ENCODE measurements at places on chromosomes 3 and 15.
A peak's percentile ranks its signal among the peaks of the same experiment; 100 is the strongest.

DNA sequence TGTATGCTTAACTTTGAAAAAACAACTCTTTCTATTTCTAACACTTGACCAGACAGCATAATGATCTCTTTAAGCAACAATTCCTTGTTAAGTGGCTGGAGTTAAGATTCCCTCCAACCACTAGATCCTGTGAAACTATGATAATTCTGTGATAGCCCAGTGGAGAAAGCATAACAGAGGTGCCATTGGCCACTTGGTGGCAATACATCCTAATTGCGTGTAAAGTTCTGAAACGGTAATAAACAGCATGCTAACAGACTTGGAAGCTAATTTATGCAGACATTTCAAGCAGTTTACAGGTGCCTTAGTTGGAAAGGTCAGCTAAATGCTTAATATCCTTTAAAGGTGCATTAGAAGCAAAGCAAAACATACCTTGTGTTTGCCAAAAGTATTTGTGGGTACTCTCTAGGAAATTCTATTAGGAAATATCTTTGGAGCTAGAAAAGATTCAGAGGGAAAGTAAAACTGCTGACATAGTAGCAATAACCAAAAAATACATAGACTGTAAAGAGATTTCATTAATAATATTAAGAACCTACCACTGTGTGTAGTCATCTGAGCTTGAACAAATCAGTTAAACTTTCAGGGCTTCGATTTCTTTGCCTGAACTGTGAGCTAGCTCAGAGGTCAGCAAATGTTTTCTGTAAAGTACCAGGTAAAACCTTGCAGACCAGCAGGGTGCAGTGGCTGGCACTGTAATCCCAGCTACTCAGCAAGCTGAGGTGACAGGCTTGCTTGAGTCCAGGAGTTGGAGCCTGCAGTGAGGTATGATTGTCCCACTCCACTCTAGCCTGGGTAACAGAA, 19.0 kb upstream of the CSTA start:
- DNase-seq: no peak

DNA sequence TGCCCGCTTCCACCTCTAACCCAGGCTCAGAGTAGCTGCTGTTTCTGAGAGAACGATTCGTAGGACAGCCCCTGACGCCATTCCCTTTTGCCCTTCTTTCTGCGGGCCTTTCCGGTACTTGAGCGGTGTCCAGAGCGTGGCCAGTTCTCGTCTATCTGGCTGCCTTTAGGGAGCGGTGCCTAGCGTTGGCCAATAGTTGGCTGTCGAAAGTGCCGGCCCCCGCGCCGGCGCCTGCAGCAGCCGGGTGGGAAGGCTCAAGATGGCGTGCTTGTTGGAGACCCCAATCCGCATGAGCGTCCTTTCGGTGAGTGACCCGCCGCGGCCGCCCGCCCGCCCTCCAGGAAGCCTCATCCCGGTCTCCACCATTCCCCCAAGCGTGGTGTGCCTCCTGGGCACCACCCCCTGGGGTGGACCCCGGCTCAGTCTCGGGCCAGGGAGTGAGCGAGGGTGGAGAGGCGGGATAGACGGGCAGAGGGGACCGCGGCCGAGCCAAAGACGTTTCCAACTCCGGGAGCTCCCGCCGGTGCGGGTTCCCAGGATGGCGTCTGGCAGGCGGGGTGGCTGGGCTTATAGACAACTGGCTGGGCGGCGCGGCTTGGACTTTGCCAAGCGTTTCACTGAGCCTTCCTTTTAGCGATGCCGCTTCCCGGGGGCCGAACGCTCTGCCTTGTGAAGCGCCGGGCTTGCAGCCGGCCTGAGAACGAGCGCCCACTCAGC, at the start of gene ARMC8:
ARMC8 (plus strand) TSS at position 6 of the 717 bp plus-strand sequence; CDS start at position 260, 254 bp downstream.
- DNase-seq: peak; percentile 65

DNA sequence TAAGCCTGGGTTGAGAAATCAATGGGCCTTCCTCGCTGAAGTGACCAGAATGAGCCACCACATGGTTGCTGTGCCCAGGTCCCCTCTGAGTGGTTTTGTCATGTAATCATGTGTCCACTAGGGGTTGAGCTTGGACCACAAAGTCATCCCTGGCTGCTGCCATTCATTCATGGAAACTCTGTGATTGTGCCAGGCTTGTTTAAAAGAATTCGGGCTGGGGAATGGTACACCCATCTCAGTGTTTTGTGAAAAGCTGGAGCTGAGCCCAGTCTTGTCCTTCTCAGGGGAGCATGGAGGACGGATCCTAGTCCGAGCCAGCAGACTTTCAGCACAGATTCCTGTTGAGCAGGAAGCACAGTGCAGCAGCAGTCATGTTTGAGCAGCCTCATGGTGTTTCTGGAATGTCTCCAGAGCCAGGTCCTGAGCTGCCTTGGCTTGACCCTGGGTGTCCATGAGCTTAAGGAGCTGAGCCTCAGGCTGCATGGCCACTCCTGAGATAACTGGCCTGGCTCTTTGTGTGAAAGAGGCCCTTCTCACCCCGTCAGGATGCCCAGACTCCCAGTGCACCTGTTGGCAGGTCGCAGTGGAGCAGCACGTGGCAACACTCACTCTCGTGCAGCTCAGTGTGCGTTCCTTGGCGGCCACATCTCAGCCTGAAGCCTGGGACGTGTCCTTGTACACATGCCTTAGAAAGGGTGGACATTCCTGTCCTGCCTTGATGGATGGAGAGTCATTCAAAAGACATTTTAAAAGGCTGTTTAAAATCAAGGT, 260.3 kb upstream of the TPM1 start:
- DNase-seq: peak; percentile 82

DNA sequence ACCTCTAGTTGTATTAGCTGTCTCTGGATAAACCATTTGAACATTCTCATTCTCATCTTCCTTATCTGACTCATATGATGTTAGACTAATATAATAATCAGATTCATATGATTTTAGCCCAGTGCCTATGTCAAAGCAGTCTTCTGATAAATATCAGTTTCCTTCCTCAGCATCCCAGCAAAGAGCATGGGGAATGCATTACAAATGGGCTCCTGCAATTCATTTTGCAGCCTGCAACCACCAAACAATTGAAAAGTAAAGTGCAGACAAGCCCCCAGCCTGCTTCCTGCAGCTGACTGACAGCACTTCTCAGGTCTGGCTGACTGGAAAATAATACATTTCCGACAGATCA, 78.2 kb upstream of the STAC start:
- no peak for DNase-seq

- DNase-seq: no peak
Observed at GRCh38 chr3:17730318-17730967, 12.0 kb downstream of the TBC1D5 start.

DNA sequence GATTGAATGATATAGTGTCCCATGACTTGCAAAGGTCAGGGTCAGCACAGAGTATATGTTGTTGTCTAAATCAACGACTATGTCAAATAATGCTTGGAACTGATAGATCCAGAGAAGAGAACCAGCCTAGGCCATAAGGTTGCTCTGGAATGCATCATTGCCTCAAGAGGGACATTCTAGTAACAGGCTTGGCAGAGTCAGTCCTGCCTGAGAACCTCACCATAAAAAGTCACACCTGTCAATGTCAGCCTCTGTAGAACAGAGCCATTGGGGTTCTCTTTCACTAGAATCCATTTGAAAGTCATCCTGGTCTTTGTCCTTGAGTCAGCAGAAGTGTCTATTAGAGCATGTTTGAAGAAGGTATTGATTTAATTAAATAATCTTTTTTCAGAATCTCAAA, 31.4 kb upstream of the UBE3A start:
- DNase-seq: no peak

- DNase-seq: no peak
Observed at GRCh38 chr3:15633766-15634598, 32.4 kb downstream of the BTD start.

GRCh38 chr3:88019024-88019423, 39.8 kb downstream of the CGGBP1 start:
- no peak for DNase-seq

DNA sequence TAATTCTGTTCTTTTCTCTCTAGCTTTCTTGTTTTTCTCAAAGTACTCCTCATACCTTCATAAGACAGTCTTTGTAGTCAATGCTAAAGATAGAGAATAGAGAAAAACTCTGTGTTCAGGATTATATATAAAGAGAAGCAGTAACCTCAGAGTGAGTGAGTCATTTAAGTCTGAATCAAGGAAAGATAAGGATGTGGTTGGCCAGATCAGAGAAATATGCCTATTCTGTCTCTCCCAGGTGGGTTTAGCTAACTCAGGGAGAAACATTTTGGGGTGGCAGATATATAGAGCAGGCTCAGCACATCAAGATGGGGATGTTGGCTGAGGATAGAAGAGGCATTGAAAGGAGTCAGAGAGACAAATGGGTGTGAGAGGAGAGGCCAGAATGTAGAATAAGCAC, 31.4 kb downstream of the GTF2E1 start:
- no peak for DNase-seq

GRCh38 chr3:186821429-186822387, 15.4 kb upstream of the RFC4 start:
- peak; percentile 41 for DNase-seq
